Ureter (tissue), 1 donor: ENCODE measurements at places on chromosomes 3 and 15. TPM values are rescaled to one million over a fixed set of nuclear protein-coding genes. Genes with fewer than 3 reads are reported as not detected.
A peak's percentile ranks its signal among the peaks of the same experiment; 100 is the strongest.

Gene DGKG
- total RNA-seq = 16.2 TPM

Gene CHST14
- total RNA-seq = 18.0 TPM

GRCh38 chr3:81354119-81354518 lies 407.3 kb downstream of the GBE1 start:
- no peak for DNase-seq

Gene VWA5B2
- total RNA-seq = not detected

Gene STRA6
- 50.9 TPM for total RNA-seq

- DNase-seq = no peak
Observed at GRCh38 chr3:160478338-160478737, 28.8 kb upstream of the TRIM59 start.

DNA sequence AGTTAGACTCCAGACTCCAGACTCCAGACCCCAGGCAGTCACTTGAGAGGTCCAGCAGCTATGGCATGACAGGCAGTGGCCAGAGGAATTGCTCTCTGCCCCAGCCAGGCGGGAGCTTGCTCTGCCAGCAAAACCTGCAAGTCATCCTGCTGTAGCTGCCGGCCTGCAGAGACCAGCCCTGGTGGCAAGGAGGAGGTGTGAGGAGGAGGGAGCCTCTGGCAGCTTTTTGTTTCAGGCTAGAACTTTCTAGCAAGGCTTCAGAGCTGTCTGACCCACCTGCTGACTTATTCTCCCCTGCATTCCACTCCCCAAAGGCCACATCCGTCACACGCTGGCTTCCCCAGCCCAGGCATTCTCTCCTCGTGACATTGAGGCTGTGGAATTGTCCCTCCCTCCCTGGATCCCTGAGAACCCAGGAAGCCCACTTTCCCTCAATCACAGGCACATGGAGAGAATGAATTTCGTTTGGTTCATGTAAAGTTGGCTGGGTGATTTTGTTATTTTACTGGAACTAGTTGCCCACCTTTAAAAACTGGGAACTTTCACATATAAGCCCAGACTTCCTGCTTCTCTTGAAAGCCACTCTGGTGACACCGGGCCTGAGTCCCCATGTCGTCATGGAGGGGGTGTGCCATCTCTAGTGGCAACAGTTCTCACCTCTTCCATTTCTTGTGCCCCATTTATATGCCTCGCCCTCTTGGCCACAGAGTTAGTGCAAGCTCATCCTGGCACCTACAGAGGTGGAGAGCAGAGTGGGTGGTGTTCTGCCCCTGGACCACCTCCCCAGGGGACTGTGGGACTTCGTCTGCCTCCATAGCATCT lies 82.7 kb downstream of the ABHD5 start:
- peak; percentile 76 for DNase-seq

GRCh38 chr3:57582474-57583168 lies 14.5 kb downstream of the ARF4 start:
- no peak for DNase-seq

Gene TIGIT
- total RNA-seq = 0.78 TPM

Gene WDR93
- 0.68 TPM for total RNA-seq

DNA sequence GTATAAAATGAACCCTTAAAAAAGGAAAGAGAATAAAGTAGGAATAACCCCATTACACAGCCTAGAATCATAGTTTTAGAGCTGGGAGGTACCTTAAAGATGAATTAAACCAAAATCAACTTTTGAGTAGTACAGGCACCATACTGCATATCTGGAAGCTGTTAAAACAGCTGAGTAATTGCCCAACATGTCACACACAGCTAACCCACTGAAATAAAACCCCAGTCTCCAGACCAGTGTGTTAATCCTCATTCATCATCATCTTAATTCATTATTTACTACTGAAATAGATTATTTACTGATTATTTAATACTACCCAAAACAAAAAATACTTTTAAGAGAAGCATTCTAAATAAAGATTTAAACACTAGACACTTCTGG lies 52.8 kb downstream of the GPR160 start:
- no peak for DNase-seq

Gene SPTBN5
- total RNA-seq = 11.9 TPM

DNA sequence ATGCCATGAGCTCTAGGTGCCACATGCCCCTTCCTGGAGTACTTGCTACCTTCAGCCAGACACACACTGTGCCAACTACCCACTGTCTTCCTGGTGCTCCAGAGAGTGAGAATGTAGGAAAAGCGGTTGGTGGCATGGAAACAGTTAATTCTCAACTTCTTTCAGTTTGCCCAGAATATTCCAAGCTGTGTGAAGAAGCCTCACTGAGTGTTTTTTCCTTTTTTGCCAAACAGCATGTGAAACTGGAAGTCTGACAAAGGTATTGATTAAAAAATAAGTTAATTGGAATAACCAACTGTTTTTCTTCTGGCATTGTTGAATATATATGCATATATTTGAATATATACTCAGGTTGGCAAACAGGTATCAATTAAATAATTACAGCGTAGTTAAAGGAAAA lies 52.8 kb downstream of the LRRC3B start:
- no peak for DNase-seq

DNA sequence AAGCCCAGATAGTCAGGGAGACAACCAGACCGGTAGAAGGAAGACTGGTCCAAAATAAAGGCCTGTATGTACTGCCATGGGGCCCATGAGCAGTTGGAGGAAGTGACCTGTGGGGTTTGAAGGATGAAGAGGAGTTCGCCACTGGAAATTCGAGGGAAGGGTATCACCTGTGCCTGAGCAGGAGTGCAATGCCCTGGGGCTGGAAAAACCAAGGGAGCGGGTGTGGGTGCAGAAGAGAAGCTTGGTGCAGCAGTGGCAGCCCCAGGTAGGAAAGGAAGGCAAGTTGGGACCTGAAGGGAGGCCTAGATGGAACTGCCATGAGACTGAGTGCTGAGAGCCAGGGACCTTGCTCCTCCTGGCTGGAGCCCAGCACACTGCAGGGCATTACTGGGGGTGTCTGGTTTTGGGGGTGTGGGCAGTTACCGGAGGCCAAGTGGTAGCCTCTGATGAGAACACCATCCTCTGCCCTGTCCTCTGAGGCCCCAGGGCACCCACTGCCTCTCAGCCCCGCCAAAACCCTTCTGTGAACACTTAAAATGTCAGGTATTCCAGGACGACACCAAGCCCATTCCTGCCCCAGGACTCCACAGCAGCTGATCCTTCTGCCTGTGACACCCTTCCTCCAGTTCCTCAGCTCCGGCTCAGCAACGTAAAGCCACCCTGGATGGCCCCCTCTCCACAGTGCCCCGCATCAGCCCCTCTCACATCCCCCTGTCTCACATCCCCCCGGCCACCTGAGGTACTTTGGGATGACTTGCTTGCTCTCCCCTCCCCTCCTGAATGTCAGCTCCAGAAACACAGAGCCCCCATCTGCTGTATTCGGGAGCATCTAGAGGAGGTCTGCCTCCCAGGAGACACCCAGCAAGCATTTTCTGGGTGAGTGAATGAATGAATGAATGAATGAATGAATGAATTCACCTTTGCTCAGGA lies 42.9 kb downstream of the WNT7A start:
- no peak for DNase-seq

GRCh38 chr3:64708456-64708855 lies 20.7 kb upstream of the ADAMTS9 start:
- no peak for DNase-seq

DNA sequence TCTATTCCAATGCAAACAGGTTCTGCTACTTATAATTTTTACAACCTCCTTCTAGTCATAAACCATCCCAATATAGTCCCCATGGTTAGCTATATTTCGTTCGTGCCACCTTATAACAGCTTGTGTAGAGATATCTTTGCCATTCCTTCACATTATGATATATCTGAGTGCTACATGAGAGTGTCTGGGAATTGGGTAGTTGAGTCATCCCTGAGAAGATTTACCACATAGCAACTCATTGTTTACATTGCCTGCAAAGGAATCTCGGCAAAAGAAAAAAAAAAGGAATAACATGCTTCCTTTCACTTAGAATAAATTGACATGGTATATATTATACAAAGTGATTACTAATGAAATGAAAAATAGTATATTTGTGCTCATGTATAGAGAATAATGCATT lies 86.0 kb upstream of the VGLL3 start:
- DNase-seq = no peak

Gene TMEM212
- not detected for total RNA-seq

Gene KCNMB2
- not detected for total RNA-seq

DNA sequence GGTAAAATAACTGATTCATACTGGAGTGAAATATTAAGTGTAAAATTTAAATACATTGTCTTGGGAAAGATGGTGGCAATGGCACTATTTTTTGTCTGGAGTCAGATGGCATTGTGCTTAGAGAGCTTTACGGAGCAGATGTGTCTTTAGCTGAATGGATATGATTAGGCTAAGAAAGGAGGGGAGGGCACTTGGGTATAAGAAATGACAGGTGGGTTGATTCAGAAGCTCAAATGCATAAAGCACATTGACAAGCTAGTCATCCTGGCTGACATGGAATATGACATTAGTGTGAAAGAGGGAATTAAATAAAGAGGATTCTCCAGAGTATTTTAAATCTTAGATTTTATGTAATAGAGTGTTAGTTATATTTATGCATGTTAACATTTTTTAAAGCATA lies 570.1 kb upstream of the CBLB start:
- DNase-seq = no peak

GRCh38 chr15:91484141-91484540 lies 369.4 kb upstream of the SLCO3A1 start:
- no peak for DNase-seq

- no peak for DNase-seq
Observed at GRCh38 chr3:156218353-156218744, 98.0 kb downstream of the KCNAB1 start.

DNA sequence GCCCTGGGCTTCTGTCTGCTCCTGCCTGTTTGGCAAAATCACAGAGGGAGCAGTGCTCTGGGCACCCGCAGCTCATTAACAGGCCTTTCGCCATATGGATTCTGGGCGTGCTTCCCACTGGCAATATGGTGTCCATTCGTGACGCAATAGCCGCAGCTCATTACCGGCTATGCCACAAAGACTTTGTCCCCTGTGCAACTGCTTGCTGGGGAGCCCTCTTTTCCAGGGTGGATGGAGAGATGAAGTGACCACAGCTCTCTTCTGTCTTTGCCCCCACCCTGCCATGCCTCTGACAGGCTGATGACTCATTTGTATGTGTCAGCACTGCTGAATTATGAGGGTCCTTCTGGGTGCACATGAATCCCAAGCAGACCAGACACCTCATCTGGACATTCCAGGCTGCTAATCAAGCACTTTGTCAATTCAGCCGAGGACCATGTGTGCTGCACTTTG lies 214.3 kb upstream of the FEZF2 start:
- DNase-seq = no peak

Gene ROBO1
- 38.8 TPM for total RNA-seq

GRCh38 chr15:39099524-39099923 lies 481.4 kb upstream of the THBS1 start:
- DNase-seq = no peak

- peak; percentile 83 for DNase-seq
Observed at GRCh38 chr15:74614744-74615507, 710 bp upstream of the CLK3 start.

GRCh38 chr3:8982509-8982908 lies 19.2 kb upstream of the RAD18 start:
- DNase-seq = peak; percentile 34

- DNase-seq = no peak
Observed at GRCh38 chr3:77320514-77320913, 280.6 kb downstream of the ROBO2 start.

- no peak for DNase-seq
Observed at GRCh38 chr15:46450810-46451182, 816.0 kb downstream of the SQOR start.

DNA sequence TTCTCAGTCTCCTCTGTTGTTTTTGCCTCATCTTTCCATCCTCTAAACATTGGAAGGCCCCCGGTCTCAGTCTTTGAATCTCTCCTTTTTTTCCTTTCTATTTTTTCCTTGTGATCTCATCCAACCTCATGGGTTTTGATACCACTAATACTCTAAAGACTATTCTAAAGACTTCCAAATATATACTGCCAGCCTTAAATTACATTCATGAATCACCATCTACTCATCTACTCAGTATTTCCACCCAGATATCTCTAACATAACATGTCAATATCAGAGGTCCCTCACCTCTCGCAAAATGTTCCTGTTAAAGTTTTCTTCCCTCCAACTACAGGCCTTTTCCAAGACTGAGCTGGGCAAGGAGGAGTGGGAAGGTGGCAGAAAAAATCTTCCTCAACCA lies 282.5 kb upstream of the TTC14 start:
- DNase-seq = no peak

DNA sequence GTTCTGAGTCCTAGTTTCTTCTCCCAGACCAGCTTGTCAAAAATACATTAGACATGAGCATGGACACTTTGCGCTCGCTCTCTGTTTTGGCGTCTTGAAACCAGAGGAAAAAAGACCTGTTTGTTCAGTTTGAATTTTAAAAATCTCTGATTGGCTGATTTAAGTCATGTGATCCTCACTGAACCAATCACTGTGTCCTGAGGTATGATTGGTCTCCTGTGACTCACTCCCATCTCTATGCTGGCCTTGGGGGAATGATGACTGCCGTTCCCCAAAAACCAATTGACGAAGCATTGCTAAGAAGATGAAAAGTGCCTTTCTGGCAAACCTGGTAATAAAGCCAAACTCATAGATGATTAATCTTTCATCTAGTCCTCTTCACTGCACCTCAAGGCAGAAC lies 256.5 kb downstream of the IL5RA start:
- no peak for DNase-seq

DNA sequence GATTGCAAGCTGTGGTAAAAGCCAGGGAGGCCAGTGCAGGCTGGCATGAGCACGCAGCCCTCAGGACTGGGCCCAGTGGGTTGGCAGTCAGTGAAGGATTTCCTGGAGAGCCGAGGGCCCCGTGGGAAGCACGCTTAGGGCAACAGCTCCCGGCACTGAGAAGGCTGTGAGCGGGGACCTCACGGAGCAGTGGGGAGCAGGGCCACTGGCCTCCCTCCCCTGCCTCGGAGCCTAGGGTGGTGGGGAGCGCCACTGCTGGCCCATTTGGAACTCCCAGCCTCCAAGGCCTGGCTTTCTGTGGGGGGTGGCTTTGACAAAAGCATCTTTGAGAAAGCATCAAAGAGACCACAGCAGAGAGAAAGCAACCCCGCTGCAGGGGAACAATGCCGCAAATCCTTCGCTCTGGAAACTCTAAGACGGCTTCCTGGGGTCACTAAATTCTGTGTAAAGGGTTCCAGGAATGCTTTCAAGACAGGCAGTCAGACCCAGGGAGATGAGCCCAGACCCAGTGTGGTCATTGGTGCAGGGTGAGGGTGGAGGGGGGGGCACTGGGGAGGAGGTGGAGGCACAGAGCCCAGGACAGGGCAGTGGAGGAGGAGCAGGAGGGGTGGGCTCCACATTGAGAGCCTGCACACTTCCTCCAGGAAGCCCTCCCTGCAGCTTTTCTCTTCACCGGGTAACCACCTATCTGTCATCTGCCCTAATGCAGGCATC lies 9.5 kb upstream of the APBA2 start:
- no peak for DNase-seq

- no peak for DNase-seq
Observed at GRCh38 chr3:126019683-126020082, 50.7 kb downstream of the ROPN1B start.

Gene TPRG1
- 6.2 TPM for total RNA-seq

DNA sequence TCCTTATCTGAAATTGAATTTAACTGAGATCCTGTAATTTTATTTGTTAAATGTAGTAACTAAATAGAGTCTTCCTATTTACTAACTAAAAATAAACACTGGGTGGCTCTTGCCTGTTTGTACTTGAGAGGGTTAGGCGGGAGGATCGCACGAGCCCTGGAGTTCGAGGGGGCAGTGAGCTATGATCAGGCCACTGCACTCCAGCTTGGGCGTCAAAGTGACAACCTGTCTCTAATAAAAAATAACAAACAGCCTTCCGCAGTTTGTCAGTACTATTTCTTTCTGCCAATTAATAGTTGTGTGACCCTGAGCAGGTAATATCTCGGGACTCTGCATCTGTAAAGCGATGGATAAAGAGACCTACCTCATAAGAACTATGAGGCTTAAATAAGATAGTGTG lies 768 bp upstream of the PDE12 start:
- DNase-seq = no peak
